ENCODE measurements at places on chromosomes 6 and 20. TPM values are rescaled to one million over a fixed set of nuclear protein-coding genes. Genes with fewer than 3 reads are reported as not detected.

Gene ESR1
- total RNA-seq: 1.4 TPM

Gene IL17A
- total RNA-seq: not detected

Gene BFSP1
- total RNA-seq: 0.57 TPM

Gene SCRT2
- not detected for total RNA-seq

Gene KHDC1L
- not detected for total RNA-seq

Gene PRL
- total RNA-seq: not detected

Gene TREM1
- total RNA-seq: 1.2 TPM

Gene VWA7
- 12.1 TPM for total RNA-seq

Gene PERP
- 49.1 TPM for total RNA-seq

Gene INSM1
- not detected for total RNA-seq

Gene LINC00237
- not detected for total RNA-seq

Gene ARFGEF3
- total RNA-seq: 1.4 TPM

Gene BCL2L1
- 55.2 TPM for total RNA-seq
